ENCODE measurements at places on chromosomes 5 and 9.

GRCh38 chr5:171721464-171721863, 64.2 kb upstream of the SMIM23 start:
- DNase-seq = peak; percentile 62

- DNase-seq = no peak
Measured at GRCh38 chr9:114791736-114792135, 14.1 kb downstream of the TNFSF15 start.

DNA sequence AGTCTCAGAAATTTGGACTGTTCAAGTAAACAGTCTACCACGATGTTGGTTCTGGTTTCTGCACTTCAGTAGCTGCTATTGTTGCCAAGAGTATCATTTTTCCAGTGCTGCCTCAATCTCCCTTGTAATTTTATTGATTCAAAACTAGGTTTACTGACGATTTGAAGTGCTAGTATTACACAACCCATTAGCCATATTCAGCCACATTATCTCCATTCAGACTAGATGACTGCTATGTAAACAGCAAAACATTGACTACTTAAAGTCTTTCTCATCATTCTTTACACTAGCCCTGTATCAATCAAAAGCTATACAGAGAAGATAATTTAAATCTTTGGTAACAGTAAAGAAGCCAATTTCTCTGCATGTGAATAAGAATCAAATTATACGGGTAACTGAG, 102.0 kb upstream of the TSLP start:
- DNase-seq = no peak

GRCh38 chr9:92726971-92727715, 37.5 kb downstream of the BICD2 start:
- no peak for DNase-seq

DNA sequence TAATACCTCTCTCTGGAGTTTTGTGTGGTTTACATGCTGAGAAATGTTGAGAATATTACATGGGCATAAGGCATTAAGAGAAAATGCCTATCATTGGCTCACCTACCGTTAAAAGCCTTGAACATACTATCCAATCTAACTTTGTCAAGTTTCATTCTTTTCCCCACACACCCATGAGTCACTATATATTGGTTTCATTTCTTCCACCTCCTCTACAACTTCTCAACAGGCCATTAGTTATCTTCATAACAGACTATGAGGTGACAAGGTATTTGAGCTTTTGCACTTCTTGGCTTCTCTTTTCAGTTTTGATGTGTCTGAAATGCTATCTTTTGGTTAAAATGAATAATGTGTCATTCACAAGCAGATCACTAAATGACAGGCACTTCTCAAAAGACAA, 288.0 kb downstream of the KCNN2 start:
- DNase-seq = no peak

- DNase-seq = peak; percentile 49
Measured at GRCh38 chr9:35257986-35258659, 96.3 kb downstream of the UNC13B start.

DNA sequence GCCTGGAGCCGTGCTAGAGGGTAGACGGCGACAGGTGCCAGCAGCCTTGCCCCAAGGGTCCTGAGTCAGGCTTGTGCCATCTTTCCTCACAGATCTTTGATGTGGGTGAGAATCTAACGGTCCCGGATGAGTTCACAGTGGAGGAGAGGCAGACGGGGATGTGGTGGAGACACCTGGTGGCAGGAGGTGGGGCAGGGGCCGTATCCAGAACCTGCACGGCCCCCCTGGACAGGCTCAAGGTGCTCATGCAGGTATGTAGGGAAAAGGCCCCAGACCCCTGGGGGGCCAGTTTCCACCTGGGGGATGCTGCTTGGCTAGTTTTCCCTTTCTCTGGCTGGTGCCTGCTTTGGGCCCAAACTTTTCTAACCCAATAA, 24.0 kb downstream of the PTGES2 start:
- DNase-seq = no peak

- DNase-seq = no peak
Measured at GRCh38 chr5:119961993-119962392, 332.6 kb downstream of the FAM170A start.

GRCh38 chr5:172603251-172603806, 37.7 kb upstream of the NEURL1B start:
- no peak for DNase-seq

DNA sequence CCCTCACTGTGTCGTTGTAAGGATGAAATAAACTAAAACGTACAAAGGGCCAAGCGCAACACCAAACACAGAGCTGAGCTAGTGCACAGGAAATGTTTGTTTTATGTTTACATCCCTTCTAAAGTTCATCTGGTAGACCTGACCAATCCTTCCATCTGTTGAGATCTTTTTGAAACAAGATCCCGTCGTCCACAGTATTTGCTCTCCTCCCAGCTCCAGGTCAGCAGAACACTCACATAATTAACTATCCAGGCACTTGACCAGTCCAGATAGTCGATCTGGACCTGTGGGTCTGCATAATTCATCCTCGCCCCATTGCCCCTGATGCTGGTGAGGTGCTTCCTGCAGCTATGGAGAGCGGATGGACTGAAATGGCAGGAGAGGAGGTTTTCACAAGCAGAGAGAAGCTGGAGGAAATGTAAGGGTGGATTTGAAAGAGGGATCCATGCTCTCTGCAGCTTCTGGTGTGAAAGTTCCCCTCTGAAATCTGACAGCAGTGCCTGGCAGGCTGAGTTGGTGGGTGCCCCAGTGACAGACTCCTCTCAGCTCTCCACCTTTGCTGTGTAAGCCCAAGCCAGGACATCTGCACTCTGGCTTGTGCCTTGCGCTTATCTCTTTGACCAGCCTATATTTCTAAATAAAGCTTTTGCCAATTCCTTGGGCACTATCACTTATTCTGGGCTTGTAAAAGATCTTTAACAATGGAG, 102.4 kb downstream of the TTLL11 start:
- DNase-seq = no peak

DNA sequence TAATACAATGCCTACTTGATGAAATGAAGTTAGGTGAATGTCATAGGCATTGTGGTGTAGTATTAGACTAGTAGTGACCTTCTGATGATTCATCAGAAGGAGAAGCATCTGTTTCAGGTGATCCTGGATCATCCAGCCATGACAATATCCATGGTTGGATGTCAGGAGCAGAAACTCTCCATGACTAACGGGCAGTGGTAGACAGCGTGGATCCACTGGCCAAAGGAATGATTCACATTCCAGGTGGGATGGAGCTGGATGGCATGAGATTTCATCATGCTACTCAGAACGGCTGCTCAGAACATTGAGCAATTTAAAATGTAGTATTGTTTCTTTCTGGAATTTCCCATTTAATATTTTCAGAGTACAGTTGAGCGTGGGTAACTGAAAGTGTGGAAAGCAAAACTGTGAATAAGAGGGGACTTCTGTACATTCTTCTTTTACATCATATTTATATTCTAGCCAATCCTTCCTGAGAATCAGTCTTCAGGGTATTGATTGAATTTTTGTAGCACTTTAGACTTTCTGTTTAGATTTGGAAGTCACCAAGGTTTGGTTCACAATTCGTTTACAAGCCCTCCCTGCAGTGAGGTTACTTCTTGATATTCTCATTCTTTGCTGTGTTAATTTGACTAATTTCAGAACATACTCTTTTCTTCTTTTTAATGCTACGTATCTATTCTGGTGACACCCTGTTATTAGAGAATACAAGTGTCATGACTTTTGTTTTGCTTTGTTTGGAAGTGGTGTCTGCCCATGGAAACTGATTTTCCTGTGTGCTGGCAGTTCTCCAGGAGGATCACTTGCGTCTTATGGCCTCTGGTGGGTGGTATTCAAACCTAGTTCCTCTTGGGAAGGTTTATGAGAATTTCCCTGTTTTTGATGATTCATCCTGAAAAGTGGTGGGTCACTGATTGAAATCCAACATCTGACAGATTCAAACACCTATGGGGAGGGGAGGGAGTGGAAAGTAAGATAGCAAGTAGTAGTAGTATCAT, 12.2 kb upstream of the CLINT1 start:
- DNase-seq = peak; percentile 92

DNA sequence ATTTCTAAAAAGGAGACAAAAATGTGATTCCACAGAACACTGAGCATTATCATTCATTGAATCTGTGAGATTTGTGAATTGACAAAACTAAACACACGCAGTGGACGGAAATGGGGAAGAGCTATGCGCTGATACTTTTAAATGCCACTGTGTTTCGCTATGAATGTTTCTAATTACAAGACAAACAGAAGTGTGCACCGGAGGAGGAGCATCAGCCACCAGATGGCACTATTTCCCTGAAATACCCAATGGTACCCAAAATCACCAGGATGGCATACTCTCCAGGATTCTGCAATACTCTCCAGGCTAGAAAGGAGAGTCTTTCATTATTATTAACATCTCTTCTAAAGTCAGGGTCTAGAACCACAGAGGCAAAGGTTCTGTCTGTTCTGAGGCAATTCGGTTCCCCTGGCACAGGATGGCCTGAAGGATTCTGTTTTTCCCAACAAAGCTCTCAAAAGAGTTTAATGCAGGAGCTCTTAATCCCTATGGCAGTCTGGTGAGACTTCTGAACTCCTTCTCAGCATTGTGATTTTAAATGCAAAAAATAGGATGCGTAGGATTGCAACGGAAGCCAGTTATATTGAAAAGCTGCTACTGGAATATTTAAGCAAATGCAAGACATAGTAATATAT, 13.8 kb upstream of the PUM3 start:
- DNase-seq = peak; percentile 81

GRCh38 chr5:112647428-112647827, 90.3 kb upstream of the APC start:
- no peak for DNase-seq

GRCh38 chr9:92725766-92726165, 38.9 kb downstream of the BICD2 start:
- DNase-seq = no peak

- no peak for DNase-seq
Measured at GRCh38 chr9:137244486-137245449, 3.7 kb downstream of the TUBB4B start.

DNA sequence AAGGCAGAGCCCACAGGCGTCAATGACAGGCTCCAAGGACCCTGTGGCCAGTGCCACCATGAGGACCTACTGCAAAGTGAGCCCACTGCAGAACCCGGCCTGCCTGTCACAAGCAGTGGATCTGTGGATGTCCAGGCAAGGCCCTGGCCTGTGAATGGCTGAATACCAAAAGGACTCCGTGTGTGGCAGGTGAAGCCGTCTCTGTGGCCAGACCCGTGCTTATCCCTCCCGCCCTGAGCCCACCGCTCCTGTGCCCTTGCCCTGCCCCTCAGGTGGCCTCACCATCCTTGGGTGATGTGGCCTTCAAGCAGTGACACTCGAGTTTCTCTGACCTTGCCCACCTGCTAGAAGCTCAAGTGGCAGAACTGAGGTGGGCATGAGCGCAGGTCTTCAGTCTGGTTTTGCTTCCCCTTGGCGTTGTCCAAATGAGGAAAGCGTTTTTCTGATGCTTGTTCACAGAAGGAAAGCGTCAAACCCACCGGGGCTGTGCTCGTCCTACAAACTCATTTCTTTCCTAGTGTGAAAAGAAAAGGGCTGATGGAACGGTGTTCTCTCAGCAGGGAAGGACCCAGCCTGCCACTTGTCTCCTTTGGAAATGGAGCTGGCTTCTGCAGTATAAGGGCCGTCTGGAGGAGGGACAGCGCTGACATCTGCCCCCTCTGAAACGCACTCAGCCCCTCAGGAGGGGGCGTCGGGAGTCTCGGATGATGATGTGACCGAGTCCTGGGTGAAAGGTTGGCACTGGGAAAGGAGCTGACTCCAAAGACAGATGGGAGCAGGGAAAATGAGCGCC, 377.7 kb upstream of the IRX4 start:
- no peak for DNase-seq

DNA sequence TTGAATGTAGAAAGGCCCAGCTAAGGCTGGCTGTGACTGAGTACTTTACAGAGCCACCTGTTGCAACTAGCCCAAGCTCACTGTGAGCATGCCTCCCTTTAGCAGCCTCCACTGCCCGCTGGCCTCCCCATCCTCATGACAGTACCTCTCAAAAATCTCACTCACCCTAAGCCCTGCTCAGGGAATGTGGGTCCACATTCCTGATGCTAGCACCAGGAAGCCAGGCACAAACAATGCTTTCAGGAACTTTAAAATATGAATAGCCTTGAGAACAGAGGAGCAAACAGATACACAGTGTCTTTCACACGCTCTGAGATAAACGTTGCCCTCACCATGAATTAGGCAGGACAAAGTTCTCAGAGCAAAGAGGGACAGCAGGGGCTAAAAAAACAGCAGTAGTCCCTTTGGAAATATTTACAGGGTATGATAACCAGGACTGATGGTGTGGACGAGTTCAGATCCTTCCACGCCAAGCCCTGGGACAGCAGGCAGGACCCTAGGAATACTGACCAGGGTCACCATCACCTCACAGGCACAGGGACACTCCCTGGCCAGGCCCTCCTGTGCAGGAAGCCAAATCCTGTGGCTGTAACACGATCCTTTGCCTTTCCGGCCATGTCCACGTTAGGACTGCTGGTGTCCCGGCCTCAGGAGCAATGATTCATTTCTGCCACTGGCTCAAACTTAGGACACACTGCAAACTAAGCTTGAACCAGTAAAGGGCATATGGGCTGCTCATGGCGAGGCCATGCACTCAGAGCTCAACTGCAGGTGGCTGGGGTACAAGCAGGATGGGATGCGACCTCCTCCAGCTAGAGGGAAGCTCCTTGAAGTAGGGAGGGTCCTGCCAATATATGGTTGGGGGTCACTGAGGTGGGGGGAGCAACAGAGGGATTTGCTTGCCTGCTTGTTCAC, 9.6 kb downstream of the ACSL6 start:
- DNase-seq = no peak

DNA sequence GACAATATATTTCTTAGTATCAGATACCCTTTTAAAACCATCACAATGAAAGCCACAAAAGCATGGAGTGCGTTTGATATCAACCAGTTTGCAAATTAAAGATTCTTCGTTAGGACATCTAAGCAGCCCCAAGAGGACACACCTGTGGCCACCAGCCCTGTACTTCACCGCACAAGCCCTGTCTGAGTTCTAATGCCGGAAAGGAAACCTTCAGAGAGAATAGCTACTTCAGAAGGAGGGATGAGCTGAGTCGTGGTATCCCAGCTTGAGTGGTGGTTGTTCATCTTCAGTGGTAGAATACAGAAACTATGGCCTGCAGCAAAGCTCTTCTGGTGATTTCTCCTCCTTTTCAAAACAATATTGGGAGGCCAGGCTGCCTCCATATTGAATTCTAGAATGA, 319.6 kb downstream of the FBXL7 start:
- DNase-seq = no peak

DNA sequence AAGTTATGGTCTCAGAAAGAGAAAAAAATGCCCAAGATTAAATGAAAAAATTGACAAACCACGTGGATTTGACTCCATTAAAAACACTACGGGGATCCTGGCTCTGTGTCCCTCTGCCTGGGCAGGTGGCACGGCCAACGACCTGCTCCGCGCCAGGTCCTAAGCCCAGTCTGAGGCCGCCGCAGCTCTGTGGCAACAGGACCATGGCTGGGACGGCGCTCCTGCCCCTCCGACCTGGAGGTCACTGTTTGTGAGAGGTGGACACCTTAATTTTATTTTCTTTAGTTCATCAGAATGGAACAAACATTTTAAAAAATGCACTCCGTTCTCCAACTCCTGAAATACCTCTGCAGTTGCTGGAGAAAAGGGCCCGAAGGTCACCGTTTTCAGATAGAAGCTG, 369.4 kb downstream of the CDH9 start:
- no peak for DNase-seq

Data from suppressor macrophage treated with lipopolysaccharide for 1 hour (primary cell).